Hematopoietic multipotent progenitor cell (in vitro differentiated cells): ENCODE measurements at places on chromosomes 1 and 21.

DNA sequence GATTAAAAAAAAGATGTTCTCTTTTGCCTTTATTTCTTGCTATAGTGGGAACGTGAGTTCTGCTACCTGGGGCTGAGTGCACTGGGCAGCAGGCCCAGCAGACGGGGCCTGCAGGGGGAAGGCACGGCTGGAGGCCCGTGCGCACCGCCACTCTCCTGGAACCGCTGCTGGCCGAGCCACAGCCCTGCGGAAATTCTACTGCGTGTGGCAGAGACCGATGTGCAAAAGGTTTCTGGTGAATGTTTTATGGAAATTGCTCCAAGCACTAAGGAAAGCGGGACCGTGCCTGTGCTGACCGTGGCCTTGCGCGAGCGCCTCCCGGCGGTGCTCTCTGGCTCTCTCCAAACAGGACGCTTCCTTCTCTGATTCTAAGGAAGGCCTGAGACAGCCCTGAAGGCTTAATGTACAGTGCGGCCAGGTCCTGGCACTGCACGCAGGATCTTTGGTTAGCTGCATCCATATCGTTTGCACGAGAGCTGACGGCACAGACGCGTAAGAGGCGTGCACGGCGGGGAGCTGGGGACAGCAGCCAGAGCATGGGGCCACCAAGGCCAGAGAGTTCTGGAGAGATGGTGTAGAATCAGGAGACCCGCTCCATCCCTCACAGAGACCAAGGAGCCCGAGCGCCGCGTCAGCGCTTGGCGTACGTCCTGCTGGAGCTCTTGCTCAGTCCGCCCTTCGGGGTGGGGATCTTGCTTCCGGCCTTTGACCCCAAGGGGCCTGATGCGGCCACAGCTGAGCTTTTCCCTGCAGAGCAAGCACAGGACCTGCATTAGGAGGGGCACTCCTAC, 18.7 kb upstream of the LRRC47 start:
- no peak for DNase-seq

- DNase-seq = no peak
Observed at GRCh38 chr1:13582713-13583443, 754 bp upstream of the PDPN start.

DNA sequence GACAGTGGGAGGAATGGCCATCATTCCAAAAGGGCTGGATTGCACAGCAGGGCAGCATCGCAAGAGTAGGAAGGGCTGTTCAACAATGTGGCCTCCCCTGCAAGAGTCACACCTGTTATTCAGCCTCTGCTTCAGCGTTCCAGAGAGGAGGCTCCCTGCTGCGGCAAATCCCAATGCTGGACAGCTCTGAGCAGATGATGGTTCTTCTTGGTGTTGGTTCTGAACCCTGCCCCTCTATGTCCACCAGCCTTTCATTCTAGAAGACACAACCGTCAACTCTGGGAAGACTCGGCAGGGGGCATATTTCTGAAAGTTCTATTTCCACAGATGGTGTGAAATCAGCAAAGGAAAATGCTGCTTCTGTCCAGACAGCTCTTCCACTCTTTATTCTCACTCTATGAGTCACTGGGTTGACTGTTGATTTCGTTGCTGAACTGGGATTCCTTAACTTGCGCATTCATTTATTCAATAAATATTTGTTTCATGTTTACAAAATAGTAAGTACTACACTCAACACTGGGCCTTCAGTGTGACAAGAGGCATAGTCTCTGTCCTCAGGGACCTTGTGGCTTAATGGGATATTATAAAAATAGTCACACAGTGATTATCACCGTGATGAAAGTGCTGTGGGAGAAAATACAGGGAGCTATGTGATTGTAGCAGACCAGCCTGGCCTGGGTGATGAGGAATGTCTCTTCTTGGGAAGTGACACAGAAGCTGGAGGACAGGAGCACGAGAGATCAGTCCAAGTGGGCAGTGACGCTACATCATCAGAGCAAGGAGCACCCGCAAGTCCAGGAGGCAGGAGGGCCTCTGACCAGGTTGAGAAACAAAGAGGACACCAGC, 260.3 kb downstream of the SIPA1L2 start:
- DNase-seq = no peak

DNA sequence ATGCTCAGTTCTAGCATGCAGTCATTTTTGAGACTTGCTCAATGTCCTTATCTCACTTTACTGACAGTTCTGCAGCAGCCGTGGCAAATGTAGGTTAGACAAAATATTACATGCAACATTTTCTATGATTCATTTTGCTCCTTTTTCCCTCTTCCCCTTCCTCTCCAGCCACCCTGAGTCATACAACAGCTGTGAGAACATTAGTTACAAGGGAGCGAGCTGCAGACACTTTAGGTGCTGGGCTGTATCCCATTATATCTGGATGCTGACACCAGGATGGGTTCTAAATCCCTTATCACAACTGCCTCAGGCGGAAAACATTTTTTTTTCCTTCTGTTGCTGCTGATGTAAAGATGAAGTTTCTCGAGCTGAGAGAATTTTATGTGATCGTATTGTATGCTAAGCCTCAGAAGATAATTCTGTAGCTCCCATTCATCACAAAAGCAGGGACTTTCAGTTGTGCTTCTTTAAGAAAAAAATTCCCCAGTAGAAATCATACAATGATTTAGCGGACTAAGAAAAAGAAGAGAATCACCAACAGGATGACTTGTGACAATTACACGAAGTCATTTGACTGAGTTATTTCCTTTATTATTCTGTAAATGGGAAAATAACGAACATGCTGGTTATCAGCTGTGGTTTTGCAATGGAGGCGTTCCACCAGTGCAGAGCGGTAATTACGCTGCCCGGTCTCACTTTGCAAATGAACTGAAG, 345.0 kb downstream of the DISC1 start:
- DNase-seq = peak; percentile 18

- no peak for DNase-seq
Observed at GRCh38 chr1:208369045-208369444, 124.9 kb upstream of the PLXNA2 start.

- no peak for DNase-seq
Observed at GRCh38 chr1:159239551-159240220, 35.0 kb downstream of the ACKR1 start.

DNA sequence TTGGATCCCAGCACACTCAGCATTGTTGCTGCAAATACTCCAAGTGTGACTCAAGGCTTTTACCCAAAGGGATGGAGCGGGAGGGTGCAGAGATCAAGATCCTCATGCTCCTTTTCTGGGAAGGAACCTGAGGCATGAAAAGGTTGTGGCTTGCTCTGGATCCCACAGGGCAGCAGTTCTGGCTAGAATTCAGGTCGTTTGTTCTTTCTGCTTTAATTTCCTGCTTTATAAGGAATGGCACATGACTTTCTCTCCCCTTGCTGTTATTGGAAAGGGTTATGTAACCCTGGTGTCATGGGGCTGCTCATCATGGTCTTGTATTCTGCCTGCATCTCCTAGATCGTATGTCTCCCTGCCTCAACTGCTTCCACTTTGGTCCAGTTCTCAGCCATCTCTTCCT, 101.6 kb downstream of the NOS1AP start:
- no peak for DNase-seq

DNA sequence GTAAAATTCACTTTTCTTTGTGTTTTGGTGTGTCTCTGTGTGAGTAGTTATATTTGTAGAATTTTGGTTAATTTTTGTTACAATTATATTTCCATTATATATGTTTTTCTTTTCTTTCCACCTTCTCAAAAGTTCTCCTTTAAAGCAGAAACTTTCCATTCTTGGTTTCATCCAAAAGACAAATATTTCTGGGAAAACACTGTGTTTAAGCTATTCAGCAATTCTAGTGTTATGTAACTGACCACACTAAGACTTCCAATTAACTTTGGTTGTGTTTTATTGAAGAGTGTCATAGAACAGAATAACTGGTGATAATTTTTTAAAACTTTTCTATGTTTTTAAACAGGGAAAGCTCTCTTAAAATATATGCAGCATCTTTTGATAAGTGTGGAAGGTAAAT, 13.6 kb upstream of the RGL1 start:
- no peak for DNase-seq

GRCh38 chr1:178093494-178093950, 382 bp upstream of the RASAL2 start:
- DNase-seq = peak; percentile 96

GRCh38 chr1:71733121-71733520, 549.2 kb downstream of the NEGR1 start:
- no peak for DNase-seq

- DNase-seq = no peak
Observed at GRCh38 chr1:172469717-172470116, 25.8 kb upstream of the PIGC start.

DNA sequence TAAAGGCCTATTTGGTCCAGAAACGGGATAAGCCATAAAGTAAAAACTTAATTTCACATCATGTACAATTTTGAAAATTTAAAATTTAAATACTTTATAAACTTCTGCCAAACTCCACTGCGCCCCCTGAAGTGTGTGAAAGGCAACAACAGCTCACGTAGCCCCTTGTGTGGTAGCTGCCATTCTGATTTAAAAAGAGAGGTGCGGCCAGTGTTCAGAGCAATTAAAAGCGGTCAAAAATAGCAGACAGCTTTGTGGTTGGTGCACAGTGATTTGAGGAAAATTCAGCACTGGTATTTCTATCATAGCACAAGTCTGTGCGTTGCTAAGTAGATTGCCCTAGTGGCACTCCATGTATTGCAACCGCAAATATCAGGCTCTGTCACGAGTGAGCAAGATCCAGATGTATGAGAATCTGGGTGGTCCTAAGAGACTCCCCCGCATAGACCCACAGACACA, 122.5 kb downstream of the ATG4C start:
- peak; percentile 46 for DNase-seq

DNA sequence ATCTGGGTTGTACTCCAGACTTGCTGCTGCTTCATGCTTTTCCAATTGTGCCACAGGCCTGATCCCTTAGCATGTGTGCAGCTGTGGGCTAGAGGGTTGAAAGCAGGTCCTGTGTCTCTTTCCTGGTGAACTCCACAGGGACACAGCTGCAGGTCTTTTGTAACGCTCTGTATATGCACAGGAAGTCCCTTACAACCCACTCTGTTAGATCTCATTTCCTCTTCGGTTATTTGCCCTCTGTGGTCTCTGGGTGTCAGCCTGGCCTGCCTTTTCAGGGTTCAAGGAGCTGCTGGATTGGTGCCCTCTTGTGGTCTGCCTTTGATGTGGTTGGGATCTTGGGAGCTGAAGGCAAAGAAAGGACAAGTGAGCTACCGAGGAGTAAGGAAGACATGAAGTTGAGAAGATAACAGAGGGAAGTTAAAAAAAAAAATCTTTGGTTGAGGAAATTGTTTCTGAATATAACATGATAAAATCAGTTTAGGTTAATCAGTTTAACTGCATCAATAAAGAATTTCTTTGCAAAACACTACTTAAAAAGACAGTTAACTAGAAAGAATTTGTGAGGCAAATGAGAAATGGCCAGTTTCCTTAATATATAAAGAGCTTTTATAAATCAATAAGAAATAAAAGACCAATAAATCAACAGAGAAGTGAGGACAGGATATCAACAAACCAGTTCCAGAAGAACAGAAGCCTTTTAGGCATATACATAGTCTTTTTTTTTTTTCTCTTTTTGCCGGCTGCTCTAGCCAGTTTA, 44.1 kb downstream of the UCK2 start:
- DNase-seq = peak; percentile 3

DNA sequence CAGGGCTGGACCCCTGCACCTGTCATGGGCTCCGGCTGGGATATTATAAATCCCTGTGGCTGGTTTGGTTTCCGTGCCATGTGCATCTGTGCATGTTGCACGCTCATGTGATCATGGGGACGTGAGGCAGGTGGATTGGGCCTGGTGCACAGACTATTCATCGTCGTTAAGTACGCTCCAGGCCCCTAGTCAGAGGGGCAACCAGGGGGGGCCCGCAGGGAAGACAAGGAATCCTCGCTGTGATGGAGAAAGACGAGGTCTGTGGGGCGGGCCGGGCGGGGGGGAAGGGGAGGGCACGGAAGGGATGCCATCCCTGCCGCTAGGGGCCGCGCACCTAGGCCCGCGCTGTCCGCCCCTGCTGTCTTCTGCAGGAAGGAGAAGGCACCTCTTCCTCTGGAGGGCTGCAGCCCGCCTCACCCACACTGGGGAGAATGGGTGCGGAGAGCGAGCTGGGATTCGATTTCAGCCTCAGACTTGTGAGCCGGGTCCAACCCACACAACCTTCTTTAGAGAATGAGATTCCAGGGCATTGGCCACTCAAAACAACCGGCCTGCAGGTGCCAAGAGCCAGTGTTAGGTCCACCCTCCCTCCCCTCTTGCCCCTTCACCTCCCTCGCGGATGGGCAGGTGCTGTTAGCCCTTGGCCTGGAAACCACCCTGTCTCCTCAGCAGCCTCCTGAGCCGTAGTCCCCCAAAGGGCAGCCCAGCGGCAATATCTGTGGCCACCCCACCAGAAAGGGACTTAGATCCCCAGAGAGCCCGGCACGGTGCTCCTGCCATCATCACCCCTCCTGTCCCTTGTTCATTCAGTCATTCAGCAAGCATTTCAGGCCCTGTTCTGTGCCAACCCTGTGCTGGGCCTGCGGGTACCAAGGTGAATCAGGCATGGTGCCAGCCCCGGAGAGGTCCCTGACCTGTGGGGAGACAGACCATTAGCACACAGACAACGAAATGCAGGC, 950 bp upstream of the LRP8 start:
- no peak for DNase-seq

GRCh38 chr1:59384443-59384842, 87.5 kb downstream of the FGGY start:
- peak; percentile 4 for DNase-seq

DNA sequence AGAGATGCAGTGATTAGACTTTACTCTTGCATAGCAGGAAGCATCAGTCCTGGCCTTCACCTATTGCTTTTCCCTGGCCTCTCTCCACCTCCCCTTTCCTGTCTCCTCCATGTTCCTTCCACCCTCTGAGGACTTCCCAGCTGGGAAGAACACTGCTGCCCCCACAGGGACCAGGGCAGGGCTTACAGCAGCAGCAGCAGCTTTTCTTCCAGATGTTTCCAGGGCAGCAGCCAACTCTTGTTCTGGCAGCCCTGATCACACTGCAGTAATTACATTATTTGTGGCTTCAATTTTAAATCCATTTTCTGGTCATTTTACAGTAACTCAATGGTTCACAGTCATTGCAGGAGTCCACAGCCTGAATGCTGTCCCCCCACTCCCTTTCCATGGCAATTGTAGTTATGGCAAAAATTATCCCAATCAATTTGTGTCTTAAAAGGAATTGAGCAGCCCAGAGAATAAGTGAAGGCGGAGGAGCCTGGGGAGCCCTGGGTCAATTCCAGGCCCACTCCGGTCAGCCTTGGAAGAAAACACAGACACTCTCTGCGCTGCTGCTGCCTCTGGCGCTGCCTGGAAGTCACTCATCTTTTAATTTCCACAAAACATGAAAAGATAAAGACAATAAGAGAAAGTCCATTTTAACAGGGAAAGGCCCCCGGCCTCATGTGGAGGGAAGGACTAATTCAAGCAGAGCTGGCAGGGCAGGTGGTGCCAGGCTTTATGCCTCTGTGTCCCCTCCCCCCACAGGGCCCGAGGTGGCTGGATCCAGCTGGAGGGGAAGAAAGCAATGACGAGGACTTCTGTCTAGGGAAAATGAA, 148.6 kb downstream of the GRIK3 start:
- no peak for DNase-seq

GRCh38 chr1:18464665-18465050, 16.1 kb upstream of the KLHDC7A start:
- no peak for DNase-seq

GRCh38 chr1:202416641-202417040, 68.1 kb downstream of the PPP1R12B start:
- DNase-seq = no peak
